Stimulated activated CD4-positive, alpha-beta T cell treated with anti-CD3 and anti-CD28 coated beads, Interleukin-4, amount 100 ng/mL, for 24 hours (primary cell): ENCODE measurements at places on chromosomes 2 and 18.

GRCh38 chr2:129376426-129377077, 602.9 kb upstream of the RAB6C start:
- DNase-seq = no peak

DNA sequence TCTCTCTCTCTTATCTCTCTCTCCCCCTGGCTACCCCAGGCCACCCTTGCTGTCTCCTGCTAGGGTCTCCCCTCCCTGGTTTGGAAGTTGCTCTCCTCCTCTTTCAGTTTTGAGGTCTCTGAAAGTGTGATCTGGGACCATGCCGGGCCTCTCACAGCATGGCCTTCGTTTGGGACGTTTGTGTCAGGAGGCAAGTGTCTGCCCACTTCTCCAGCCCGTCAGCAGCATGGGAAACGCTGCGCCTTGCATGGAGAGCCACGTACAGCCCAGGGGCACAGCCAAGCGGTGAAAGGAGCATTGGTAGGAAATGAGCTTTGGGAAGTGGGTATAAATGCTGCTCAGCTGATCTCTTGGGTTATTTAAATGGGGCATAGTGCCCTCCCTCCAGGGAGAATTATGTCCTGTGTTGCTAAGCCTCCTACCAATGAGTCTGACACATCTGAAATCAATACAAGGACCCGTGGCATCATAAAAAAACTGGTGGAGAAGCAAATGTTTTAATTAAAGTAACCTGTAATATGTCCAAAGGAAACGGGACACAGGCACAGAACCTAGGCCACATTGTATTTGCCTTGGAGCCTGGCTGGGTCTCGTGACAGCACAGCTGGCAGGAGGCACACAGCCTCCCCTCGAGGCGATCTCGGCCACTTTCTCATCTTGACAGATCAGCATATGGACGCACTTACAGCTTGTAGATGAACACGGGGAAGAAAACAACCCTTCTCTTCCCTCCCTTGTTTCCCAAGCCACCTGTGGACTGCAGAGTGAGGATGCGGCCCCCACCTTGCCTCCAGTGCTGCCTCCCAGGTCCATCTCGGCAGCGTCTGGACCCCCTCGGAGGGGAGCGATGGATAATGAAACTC, 72.7 kb downstream of the SH3RF3 start:
- DNase-seq = no peak

DNA sequence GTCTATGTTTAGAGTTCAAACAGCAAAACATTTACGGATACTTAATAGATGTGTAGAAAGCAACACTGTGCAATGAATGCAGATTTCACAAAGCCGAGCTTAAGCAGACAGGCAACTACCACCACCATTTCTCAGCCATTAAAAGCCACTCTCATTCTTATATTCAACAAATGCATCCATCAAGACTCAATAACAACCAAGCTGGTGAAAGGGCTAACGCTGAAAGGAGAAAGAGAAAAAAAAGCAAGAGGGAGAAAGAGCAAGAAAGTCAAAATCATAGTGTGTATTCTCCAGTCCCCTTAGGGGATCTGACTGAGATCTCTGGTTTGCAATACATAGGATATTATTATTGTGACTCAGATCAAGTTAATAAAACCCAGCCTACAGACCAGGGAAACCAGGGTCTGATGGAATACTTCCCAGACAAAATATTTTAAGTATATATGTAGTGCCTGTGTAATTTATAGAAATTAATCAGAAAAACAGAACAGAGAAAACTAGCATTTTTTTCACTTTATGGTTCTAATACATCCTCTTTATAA, 14.1 kb downstream of the SATB2 start:
- DNase-seq = no peak

- DNase-seq = no peak
These were observed 40.2 kb upstream of the GMCL1 start for GRCh38 chr2:69789175-69789721.

GRCh38 chr2:34601561-34601960, 1002.5 kb upstream of the FAM98A start:
- DNase-seq = no peak

GRCh38 chr2:150916467-150917396, 344.9 kb downstream of the RBM43 start:
- DNase-seq = no peak

GRCh38 chr2:168697668-168698121, 104.7 kb upstream of the NOSTRIN start:
- no peak for DNase-seq

GRCh38 chr2:181781078-181781786, 100.9 kb upstream of the NEUROD1 start:
- DNase-seq = no peak

- DNase-seq = no peak
These were observed 2.8 kb downstream of the CEP76 start for GRCh38 chr18:12699747-12700146.
